Nucleus accumbens (tissue), 56 donors: ENCODE measurements at places on chromosomes 5 and 9.

DNA sequence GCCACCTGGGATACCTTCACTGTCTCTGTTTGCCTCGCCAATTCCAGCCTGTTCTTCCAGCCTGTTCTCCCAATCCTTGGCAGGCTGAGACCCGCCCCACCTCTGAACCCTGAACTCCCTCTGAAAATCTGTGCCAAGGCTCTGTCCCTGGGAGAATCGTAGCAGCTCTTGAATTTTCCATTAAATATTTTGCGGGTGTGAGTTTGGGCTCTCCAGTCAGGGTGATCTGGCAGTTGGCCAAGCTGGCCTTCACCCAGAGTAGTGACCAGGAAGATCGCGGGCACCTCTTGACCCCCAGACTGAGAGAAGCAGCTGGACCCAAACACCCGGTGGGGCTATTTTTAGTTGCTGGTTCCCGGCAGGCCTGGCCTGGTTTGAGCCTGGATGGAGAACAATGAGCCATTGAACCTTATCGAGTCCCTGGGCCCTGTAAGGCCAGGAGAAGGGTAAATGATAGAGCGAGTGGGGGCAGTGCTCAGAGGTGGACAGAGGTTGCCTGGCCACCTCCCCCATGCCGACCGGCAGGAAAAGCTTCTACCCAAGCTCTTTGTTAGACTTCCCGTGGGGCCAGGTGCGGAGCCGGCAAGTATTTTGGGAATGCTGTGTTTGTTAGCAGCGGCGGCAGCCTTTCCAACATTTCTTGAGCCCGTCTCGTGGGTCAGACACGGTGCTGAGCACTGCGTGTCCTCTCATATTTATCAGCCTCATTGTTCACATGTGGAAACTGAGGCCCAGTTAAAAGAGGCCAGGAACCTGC lies 146.2 kb downstream of the RGS3 start:
- DNase-seq, result no peak

DNA sequence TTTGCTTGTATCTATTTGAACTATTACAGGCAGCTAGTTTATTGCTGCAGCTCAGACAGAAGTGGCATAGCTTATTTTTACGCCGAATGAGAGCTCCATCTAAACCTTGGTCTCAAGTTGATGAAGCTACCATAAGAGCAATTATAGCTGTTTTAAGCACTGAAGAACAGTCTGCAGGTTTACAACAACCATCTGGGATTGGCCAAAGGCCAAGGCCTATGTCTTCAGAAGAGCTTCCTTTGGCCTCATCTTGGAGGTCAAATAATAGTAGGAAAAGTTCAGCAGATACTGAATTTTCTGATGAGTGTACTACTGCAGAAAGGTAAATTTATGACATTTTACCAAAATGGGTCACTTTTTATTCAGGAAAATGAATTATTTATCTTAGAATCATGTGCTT lies 67.9 kb downstream of the YTHDC2 start:
- DNase-seq, result no peak

DNA sequence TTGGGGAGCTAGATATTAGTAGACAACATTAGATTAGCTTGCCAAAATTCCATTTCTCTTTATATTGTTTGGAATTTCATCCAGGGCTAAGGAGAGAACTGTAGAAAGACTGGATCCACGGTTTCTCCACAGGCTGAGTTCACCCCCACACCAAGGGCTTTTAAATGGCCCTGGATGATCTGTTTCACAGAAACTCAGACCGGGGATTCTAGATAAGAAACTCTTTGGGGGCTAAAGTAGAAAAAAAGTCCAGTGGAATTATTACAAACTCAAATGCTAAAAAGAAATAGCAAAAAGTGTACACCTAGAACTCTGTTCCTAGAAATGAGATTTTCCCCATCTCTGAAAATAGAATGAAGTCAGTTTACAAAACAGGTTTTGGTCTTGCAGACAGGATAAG lies 80.9 kb downstream of the SUSD1 start:
- DNase-seq, result no peak

DNA sequence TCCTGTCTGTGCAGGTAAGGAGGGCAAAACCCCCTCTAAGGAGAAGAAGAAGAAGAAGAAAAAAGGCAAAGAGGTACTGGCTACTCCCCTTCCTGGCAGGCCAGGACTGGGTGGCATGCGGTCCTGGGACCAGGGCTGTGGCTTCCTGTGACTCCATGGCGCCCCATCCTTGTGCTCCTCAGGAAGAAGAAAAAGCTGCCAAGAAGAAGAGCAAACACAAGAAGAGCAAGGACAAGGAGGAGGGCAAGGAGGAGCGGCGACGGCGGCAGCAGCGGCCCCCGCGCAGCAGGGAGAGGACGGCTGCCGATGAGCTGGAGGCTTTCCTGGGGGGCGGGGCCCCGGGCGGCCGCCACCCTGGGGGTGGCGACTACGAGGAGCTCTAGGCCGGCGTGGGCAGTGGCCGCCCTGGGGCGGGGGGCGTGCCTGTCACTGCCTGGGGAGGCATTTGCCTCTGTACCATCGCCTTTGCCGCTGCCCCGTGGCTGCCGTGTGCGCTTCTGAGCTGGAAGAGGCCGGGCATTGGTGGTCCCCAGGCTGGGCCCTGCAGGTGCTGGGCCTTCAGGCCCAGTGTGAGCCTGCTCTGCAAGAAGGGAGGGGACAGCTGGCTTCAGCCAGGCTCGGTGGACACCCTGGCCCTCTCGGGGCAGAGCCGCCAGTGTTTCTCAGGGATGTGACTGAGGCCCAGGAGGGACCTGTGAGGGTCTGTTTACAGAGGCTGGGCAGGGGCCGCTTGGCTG lies 2.0 kb upstream of the AJM1 start:
- DNase-seq, result no peak

GRCh38 chr5:130078661-130079060 lies 174.4 kb downstream of the CHSY3 start:
- DNase-seq, result no peak

DNA sequence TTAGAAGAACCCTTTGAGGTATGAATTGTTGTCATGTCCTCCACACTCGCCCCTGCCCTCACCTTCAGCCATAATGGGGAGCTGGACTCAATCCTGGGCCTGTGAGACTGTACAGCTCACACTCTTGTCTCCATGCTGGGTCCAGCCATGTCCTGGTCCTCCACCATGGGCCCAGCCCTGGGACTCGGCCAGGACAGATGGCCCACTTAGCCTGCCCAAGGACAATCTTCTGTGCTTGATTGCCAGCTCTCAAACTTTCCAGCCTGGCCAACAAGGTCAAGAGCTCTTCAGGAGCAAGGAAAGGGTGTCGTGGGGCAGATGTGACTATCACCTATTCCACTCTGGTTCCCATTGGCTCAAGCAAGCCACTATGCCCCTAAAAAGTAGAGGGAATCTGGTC lies 90.8 kb downstream of the HRH2 start:
- DNase-seq, result no peak

- DNase-seq, result no peak
Measured at GRCh38 chr9:88738709-88739108, 203.7 kb downstream of the NXNL2 start.

GRCh38 chr5:1875281-1875842 lies 7.4 kb downstream of the IRX4 start:
- DNase-seq, result no peak

GRCh38 chr9:122122903-122123632 lies 30.0 kb upstream of the TTLL11 start:
- no peak for DNase-seq

GRCh38 chr5:61991430-61991829 lies 314.6 kb upstream of the KIF2A start:
- DNase-seq, result no peak

- no peak for DNase-seq
Measured at GRCh38 chr5:1235379-1235778, 10.2 kb downstream of the SLC6A18 start.

GRCh38 chr9:122265149-122265915 lies 650 bp downstream of the MRRF start:
- DNase-seq, result no peak

DNA sequence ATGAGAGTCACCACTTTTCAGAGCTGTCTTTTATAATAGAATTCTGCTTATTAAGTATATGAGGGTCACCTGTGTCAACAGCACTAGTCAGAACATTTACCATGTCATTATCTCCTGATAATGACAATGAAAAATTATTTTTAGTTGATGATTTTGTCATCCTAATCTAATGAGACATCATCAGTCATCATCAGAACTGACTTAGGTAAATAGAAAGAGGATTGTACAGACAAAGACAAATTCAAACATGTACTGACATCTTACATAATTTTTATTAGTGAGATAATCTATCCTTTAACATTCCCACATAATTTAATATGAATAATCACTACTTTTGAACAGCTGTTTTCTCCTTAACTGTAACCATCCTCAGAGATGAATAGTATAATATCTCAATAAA lies 22.6 kb downstream of the CDH9 start:
- DNase-seq, result no peak

GRCh38 chr5:1315018-1315708 lies 20.3 kb upstream of the TERT start:
- no peak for DNase-seq

GRCh38 chr9:1722404-1722803 lies 292.7 kb upstream of the SMARCA2 start:
- DNase-seq, result no peak

GRCh38 chr9:130920233-130920632 lies 18.8 kb downstream of the FIBCD1 start:
- DNase-seq, result no peak

- no peak for DNase-seq
Measured at GRCh38 chr5:127580731-127581130, 63.3 kb downstream of the PRRC1 start.
